Epithelial cell of alveolus of lung (primary cell): ENCODE measurements at places on chromosomes 4 and X. TPM values are rescaled to one million over a fixed set of nuclear protein-coding genes. Genes with fewer than 3 reads are reported as not detected.

DIAPH2 gene
- 15.3 and 26.6 TPM in 2 replicates for total RNA-seq

NUDT11 gene
- 7.6 and 11.4 TPM in 2 replicates for total RNA-seq

NOA1 gene
- total RNA-seq = 18.6 and 55.5 TPM in 2 replicates

BTC gene
- 0.26 and 1.8 TPM in 2 replicates for total RNA-seq
